ENCODE measurements at places on chromosomes 12 and 14.

- no peak for DNase-seq
Measured at GRCh38 chr12:23611320-23611719, 338.1 kb downstream of the SOX5 start.

DNA sequence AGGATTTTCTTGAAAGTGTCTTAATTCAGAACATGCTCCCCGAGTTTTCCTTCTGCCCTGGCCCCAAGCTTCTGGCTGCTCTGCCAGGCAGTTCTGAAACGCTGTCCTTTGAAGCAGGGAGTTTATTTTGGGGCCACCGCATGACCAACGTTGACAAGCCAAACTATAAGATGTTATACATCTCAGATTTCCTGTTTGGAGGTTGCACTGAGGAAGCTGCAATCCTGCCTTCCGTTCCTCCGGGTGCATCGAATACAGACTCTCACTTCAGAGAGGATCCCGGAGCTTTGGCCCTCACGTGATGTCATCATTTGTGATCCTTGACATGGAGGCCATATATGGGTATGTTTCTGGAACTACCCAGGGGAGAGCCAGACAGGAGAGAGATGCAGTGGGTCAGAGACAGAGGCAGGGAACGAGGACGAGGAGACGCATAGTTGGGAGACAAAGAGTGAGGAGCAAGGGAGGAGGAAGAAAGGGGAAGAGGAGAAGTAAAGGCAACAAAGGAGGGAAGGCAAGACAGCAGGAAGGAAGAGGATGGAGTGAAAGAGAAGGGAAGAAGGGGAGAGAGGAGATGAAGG lies at the start of gene ASB2:
Gene ASB2, minus strand, starts transcription at position 94 of the 581 bp plus-strand sequence. CDS start 12,031 bp downstream, outside the sequence.
- no peak for DNase-seq

GRCh38 chr14:28785096-28785952 lies 18.7 kb downstream of the FOXG1 start:
- DNase-seq, result no peak

DNA sequence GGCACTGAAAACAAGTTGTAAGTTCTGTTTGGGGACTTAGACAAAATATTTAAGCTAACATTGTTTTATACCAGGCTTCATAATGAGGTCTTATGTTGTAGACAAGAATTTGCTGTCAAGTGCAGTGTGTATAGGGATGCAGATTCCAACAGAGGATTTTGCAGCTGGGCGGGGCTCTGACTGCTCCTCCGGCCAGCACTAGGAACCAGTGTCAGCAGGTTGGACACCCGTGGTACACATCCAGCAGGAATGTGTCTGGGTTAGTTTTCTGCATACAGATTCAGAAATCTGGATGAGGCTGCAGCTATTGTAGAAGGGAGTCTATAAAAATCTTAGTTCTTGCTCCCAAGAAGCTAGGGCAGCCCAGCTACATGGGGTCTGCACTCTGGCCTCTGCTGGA lies 194.3 kb upstream of the RBM19 start:
- DNase-seq, result no peak

DNA sequence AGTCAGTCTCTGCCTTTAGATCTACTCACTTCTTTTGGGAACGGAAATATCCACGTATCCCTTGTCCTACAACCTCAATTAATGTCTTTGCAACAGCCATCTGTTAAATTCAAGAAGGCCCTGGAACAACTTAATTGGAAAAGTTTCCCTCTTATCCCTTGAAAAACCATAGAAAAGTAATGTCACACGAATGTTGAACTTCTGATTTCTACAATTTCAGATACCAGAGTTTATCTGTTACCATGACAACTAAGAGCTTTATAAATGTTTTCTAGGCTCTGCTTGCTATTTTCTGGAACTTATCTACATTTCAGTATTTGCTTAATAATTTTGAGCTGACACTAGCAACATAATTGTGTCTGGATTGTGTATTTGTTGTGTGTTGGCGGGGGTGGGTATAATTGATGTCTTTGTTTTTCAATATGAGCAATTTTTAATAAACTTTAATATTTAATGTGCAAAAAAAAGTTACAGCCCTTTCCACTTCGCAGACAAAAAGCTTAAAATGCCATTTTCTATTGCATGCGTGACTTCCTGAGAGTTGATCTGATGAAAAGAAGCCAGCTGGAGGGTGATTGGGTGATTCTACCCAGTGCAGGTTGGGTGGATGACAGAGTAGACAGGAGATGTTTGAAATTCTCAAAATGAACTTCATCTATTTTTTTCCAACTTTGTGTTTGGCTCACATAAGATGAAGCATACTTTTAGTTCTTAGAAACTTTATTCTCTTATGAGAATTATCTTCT lies 11.8 kb upstream of the EDDM3A start:
- no peak for DNase-seq

GRCh38 chr12:64997858-64998257 lies 123.2 kb downstream of the WIF1 start:
- no peak for DNase-seq

DNA sequence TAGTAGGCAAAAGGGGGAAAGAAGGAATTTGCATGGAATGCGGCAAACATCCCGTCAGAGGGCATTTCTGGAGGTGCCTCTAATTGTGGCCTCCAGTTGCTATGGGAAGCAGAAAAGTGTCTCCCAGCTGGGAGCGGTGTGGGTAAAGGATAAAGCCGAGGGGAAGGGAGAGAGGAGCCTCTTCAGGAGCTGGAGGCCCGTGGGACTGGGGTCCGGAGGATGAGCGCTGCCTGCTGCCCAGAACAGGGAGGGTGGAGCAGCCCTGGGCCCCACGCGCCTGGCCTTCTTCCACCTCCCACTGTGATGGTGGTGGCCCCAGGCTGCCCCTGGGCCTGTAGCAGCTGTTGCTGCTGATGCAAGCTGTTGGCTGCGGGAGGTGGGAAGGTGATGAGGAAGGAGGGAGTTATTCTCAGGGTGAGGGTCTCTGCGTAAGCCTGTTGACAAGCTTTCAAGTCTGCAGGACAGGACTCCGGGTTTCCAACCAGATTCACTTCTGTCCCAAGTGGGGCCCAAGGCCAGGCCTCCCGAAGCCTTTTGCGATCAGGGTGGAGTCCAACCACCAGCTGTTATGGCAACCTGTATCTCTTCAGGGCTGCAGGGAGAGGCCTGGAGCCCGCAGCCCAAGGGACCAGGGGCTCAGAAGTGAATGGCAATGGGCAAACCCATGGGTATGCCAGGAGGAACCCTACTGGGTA lies 19.1 kb upstream of the PGF start:
- DNase-seq, result no peak

DNA sequence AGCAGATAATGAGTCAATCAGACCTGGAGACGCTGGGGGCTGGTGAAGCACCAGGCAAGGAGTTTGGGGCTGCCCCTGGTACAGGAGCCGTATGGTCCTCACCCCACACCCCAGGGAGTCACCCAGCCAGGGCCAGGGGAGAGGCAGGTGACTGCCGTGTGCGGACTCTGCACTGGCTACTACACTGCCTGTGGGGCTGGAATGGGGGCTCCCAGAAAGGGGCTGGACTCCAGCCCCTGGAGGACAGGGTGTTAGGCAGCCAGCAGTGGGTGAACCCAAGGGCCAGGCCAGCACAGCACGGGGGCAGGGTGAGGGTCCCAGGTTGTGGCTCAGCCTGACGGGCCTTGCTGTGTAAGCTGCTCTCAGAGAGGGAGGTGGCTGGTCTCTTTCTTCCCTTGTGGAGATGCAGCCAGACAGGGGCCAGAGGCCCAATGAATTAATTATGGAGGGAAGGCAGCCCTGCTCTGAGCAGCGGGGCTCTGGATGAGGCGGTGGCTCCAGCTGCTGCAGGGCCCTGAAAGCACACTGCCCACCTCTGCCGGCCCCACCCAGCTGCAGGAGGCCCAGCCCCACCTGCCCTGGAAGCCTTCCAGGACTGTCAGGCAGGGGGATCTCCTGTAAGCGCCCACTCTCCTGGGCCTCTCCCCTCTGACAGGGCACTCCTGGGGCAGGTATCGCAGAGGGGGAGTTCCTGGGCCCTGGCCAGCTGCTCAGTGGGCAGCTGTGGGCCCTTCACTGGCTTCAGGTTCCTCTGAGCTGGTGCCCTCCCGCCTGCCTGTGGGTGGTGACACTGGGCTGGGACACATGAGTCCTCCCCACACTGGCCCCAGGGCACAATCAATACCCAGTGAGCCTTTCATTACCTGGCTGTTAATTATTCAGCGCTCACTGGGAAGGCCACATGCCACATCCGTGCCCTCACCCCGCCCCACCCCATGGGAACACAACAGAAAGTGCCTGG lies 142.5 kb upstream of the C14orf180 start:
- DNase-seq, result no peak

DNA sequence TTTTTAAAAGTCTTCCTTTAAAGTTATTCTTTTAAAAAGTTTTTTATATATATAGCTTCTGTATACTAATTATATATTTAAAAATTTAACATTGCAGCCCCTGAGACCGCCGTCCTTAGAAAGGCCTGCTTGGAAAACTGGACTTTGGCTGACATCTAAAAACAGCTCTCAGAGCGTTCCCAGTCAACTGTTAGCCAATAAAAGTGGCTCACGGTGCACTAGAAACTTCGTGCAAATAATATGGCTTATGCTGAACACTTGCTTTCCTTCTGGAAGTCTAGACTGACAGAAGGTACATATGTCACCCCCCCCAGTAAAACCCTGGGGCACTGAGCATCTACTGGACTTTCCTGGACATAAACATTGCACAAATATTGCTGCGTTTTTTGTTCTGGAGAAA lies 115.0 kb downstream of the KIF21A start:
- DNase-seq, result no peak

DNA sequence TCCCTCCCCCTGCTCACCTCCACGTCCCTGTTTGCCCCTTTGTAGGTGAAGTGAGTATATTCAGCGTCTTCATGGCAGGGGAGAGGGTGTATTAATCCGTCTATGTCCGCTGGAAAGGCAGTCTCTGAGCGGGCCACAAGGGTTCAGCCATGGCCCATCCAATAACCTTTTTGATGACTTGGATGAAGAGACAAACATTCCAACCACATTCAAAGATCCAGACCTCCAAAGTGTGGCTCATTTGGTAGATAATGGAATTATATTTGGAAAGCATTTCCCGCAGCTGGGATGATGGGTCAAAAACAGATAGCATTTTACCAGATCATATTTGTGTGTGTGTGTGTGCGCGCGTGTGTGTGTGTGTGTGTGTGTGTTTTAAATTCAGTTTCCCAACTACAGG lies 345.9 kb downstream of the DPF3 start:
- no peak for DNase-seq

Data from hypothalamus (tissue), 51 donors.